ENCODE measurements at places on chromosomes 11 and 22. TPM values are rescaled to one million over a fixed set of nuclear protein-coding genes. Genes with fewer than 3 reads are reported as not detected.
A peak's percentile ranks its signal among the peaks of the same experiment; 100 is the strongest.

DNA sequence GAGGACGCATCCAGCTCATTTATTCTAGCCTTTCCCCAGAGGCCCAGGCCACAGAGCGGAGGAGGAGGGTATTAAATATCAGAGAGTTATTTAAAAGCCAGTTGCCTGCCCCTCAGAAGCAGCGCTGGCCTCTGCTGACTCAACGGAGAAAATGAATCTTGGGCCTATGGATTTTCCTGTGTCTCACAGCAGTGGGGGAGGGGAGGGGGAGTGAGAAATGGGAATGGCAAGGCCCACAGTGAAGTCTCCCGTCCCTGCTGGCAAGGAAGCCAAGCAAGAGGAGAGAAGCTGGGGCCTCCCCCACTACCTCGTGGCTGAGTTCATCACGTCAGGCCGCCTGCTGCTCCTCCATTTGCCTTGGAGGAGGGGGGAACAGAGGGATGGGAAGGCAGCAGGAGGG, 4.5 kb upstream of the TPBGL start:
- no peak for DNase-seq

GRCh38 chr22:40797427-40797826, 21.7 kb downstream of the SLC25A17 start:
- DNase-seq = no peak

KRTAP5-7 gene
- total RNA-seq = 0.24 TPM

DNA sequence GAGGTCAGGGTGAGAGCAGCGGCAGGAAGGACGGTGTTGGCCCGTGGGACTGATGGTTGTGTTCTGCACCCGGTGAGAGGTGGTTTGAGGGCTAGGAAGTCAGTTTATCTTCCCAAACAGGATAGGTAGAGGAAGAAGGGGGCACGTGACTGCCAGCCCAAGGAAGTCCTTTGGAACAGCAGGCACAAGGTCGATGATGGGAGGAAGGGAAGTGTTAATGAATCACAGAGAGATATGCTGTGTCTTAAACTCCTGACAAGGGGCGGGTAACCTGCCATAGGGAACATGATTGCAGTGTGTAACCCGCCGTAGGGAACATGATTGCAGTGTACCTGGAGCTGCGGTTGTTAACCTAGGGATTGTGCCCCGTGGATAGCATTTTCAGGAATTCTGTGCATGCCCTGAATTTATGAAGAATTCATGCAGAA, 49.0 kb downstream of the PRR5L start:
- DNase-seq = no peak

DNA sequence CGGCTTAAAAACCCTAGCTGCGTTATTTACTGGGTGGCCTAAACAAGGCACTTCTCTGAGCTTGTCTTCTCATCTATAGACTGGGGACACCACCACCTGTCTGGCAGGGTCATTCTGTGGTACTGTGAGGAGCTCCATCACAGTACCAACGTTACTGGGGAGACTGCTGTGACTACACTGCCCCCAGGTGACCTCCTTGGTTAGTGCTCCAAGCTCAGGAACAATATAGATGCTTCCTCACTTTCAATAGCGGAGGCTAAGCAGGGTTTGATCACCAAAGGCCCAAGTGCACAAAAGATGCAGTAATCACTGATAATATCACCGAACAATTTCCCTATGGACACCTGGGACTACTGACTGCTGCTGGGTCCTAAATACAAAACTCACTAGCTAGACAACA, 18.8 kb downstream of the PRPF19 start:
- no peak for DNase-seq

DNA sequence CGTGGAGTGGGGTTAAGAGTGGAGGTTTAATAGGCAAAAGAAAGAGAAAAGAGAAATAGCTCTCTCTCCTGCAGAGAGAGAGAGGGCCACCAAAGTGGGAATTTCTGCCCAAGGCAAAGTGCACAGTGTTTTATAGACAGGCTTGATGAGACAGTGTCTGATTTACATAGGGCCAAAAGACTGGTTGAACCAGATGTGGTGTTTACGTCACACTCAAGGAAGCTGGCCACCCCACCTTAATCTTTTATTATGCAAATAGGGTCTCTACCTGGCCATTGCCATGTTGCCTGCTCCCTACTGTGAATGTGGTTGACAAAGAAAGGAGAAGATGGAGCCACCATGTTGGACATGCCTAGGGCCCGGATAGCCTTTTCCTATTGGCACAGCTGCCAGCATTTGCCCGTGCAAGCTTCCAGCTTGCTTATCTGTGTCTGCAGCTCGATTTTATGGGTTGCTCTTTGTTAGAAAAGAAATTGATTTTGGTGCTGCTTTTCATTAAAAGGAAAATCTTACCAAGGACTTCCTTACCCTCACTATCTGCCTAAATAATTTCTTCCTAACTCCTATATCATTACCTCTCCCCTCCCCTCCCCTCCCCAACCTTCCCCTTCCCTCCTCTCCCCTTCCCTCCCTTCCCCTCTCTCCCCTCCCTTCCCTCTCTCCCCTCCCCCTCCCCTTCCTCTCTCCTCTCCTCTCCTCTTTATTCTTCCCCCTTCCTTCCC, 436.0 kb downstream of the NELL1 start:
- DNase-seq = no peak

DNA sequence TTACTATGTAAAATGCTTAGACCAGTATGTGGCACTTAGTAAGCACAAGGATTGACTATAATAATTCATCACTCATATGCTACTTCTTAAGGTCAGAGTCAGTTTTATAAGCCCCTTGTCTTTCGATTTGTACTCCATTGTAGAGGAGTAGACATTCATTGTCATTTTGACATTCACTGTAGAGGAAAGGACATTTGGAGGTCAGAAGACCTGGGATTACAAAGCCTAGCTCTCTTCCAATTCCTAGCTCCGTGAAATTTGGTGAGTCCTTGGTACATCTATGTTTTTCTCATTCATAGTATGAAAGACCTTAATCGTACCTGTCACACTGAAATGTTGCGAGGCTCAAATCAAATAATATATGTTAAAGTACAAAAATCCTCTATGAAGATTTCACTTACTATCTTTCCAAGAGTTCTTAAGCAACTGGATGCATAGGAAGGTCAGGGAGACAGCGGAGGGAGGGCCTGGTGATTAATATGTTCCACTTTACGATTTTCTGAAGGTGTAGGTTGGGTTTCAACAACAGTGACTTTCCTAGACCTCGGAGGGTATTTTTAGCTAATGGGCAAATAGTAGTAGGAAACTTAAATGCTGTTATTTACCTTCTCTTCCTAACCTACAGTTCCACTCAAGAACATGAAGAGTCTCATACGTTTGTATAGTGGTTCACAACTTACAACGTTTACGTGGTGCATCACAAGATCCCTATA, 1.4 kb upstream of the EMSY start:
- no peak for DNase-seq

DNA sequence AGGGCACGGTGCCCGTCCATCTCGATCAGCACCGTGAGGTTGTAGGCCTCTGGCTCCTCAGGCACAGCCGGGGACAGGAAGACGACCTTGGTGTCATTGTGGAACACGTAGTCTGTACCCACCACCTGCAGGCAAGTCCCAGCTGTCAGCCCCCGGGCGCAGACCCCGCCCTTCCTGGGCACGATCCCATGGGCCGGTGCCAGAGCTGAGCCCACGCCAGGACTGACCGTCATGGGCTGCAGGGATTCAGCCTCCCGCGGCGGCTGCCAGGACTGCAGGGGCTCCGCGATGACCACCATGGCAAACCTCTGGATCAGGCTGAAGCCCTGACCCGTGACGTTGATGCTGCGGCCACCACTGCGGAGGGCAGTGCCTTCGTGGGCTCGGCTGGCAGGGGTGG, 11.8 kb upstream of the MAPK11 start:
- DNase-seq = no peak

CDC42BPG gene
- total RNA-seq = 0.38 TPM

- peak; percentile 55 for DNase-seq
Observed at GRCh38 chr22:43848366-43849171, 13.7 kb downstream of the SULT4A1 start.

DNA sequence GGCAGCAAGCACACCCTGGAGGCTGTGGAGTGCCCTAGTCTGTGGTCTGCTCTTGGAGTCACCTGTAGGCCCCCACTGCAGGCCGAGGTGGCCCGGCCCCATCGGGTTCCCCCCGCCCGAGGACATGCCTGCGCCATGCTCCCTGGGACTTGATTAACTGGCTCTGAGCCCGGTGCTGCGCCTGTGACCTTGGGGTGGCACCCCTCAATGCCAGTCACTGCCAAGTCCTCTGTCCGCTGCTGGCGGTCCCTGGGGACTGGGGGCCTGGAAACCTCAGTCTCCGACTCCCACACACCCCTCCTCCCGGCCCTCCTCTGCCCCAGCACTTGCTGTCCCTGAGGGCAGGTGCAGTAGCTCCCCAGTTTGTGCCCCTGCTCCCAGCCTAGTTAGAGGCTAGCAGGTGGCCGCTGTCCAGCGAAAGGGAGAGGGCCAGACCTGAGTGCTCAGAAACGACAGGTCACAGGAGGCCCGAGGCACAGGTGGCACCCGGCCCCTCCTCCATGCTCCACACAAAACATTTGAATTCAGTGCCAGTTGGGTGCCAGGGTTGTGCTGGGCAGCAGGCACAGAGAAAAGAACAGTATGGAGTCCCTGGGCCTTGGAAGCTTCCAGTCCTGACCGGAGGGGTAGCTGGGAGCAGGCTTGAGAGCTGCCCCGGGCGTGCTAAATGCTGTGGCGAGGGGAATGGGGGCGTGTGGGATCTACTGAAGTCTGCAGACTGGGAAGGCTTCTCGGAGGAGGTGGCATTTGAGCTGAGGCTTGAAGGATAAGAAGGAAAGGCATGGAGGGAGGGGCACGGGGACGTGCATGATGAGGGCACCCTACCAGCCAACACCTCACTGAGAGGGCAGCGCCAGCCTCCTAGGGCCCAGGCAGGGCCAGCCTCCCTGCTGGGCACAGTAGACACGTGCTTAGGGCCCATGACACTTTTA, 16.4 kb upstream of the FLRT1 start:
- no peak for DNase-seq

CELSR1 gene
- 2.8 TPM for total RNA-seq

KBTBD3 gene
- total RNA-seq = 8.3 TPM

DNA sequence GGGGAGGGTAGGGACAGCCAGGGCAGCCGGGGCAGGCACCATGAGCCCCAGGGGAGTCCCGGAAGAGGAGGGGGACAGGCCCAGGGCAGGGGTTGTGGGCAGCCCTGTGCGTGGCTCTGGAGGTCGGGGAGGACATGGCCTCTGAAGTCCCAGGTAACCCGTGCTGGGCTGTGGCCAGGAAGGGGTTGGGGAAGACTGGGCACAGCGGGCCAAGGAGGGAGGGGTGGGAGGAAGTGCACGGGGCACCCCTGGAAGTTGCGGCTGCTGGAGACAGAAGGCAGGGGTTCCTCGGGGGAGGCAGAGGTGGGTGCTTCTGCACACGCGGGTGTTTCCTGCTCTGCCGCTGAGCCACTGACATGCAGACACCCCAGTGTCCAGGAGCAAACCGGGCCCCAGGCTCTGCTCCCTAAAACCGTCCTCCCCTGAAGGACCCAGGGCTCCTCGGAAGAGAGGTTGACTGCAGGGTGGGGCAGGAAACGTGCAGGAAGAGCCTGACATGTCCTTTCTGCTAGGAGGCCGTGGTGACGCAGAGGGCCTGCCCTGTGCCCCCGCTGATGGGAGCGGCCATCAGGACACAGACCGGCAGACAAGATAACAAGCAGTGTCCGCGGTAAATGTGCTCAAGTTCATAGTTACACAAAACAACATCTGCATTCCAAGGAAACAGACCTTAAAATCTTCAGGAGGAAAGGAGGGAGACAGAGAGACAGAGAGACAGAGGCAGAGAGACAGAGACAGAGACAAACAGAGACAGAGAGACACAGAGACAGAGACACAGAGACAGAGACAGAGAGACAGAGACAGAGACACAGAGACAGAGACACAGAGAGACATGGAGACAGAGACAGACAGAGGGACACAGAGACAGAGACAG, 5.7 kb downstream of the TNNI2 start:
- DNase-seq = no peak

GRCh38 chr11:73176874-73177155, 34.7 kb upstream of the FCHSD2 start:
- peak; percentile 24 for DNase-seq

DNA sequence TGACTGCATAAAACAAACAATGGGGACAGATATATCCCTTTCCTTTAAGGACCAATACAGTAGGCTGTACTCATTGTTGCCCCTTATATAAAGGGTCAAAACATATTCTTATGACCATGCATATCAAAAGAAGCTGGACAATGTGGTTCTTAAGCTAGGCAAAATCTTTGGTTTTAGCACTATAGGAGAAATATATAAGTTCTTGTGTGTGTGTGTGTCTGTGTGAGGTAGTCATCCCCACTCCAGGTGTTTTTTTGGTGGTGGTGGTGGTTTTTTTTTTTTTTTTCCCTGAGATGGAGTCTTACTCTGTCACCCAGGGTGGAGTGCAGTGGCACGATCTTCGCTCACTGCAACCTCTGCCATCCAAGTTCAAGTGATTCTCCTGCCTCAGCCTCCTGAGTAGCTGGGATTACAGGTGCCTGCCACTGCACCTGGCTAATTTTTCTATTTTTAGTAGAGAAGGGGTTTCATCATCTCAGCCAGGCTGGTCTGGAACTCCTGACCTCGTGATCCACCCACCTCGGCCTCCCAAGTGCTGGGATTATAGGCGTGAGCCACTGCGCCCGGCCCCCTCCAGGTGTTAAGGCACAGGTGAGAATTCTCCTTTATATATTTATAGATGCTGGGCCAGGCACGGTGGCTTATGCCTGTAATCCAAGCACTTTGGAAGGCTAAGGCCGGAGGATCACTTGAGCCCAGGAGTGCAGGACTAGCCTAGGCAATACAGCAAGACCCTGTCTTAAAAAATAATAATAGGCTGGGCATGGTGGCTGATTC, 12.0 kb upstream of the ZNF143 start:
- DNase-seq = peak; percentile 52

AGBL2 gene
- 0.48 TPM for total RNA-seq

GRCh38 chr11:28606930-28607329, 498.7 kb downstream of the METTL15 start:
- no peak for DNase-seq

- no peak for DNase-seq
Observed at GRCh38 chr11:37105427-37105826, 507.4 kb upstream of the RAG2 start.

DNA sequence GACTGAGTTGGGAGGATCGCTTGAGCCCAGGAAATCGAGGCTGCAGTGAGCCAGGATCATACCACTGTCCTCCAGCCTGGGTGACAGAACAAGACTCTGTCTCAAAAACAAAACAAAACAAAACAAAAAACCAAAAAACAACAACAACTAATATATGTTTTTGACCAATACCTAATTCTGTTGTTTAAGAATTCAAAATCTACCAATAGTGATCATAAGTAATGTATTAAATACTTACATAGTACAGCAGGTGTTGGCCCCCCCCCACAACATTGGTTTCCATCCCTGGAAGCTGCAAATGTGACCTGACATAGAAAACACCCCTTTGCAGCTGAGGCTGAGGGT, 74.7 kb downstream of the KCNQ1 start:
- DNase-seq = no peak

PNPLA3 gene
- total RNA-seq = 0.51 TPM

- no peak for DNase-seq
Observed at GRCh38 chr22:47340851-47341436, 578.5 kb downstream of the TBC1D22A start.

- no peak for DNase-seq
Observed at GRCh38 chr11:105100981-105101630, 38.5 kb downstream of the CARD18 start.

- DNase-seq = no peak
Observed at GRCh38 chr11:36069576-36070212, 125.8 kb downstream of the LDLRAD3 start.

SLC25A18 gene
- 0.76 TPM for total RNA-seq

GRCh38 chr22:27372969-27373670, 428.4 kb downstream of the MN1 start:
- no peak for DNase-seq

- DNase-seq = peak; percentile 57
Observed at GRCh38 chr11:118656563-118657165, 22.8 kb downstream of the TREH start.

APOBEC3H gene
- 0.24 TPM for total RNA-seq

PHF21A gene
- total RNA-seq = 54.0 TPM

Measured in posterior vena cava (tissue), 2 donors.